HFFc6 (cell line): ENCODE measurements at places on chromosomes 6 and 20. TPM values are rescaled to one million over a fixed set of nuclear protein-coding genes. Genes with fewer than 3 reads are reported as not detected.
A peak's percentile ranks its signal among the peaks of the same experiment; 100 is the strongest.

DNA sequence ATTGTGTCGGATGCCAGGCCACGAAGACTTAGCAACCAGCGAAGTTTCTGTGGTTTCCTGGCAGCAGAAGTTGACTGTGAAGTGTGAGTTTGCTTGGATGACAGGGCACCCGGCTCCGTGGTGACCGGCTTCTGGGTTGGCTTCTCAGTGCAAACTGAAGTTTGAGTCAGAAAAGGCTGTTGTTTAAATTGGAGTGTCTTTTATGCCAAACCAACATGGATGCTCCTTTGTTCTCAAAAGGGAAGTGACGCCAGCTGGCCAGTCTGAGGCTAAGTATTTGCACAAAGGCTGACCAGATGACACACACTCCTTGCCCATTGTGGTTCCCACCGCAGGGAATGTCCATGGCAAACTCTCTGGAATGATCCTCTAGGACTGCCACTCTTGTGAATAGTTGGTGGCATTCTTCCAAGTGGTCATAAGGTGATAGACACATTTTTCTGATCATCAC, 164.8 kb upstream of the QKI start:
- DNase-seq = no peak

GRCh38 chr6:144809120-144809519, 524.0 kb downstream of the UTRN start:
- DNase-seq = peak; percentile 59

DNA sequence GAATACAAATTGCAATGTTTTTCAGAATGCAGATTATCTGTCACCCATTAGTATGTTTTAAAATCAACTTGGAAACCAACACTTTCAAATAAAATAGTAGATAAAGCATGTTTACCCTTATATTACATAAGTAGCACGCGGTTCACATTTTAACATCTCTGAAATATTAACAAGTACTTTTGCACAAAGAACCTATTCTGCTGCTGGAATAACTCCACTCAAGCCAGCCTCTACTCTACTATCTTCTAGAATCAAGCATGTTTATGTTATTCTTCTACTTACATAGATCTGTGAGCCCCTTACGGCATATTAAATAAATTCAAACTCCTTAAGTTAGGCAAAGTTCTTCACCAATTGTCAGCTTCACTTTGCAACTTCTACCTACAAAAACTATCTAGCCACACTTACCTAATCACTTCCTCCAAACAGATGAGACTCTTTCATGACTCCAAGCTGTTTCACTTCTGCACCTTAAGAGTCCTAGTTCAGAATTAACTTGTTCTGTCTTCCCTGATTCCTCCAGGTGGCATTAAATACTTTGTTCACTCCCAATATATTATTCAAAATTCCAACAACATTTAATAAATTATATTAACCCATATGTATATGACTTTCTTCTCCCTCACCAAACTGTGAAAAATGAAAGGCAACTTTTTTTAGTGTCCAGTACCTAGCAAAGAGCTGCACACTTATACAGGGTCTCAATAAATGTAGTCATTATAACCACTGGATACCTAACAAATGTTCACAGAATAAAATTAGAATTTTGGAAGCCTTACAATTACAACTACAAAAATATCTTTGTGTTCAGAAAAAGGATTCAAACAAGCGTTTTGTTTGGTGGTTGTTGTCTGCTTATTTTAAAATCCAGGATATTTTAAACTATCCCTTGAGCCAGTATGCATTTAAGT, 12.1 kb downstream of the CEP85L start:
- DNase-seq = no peak

DNA sequence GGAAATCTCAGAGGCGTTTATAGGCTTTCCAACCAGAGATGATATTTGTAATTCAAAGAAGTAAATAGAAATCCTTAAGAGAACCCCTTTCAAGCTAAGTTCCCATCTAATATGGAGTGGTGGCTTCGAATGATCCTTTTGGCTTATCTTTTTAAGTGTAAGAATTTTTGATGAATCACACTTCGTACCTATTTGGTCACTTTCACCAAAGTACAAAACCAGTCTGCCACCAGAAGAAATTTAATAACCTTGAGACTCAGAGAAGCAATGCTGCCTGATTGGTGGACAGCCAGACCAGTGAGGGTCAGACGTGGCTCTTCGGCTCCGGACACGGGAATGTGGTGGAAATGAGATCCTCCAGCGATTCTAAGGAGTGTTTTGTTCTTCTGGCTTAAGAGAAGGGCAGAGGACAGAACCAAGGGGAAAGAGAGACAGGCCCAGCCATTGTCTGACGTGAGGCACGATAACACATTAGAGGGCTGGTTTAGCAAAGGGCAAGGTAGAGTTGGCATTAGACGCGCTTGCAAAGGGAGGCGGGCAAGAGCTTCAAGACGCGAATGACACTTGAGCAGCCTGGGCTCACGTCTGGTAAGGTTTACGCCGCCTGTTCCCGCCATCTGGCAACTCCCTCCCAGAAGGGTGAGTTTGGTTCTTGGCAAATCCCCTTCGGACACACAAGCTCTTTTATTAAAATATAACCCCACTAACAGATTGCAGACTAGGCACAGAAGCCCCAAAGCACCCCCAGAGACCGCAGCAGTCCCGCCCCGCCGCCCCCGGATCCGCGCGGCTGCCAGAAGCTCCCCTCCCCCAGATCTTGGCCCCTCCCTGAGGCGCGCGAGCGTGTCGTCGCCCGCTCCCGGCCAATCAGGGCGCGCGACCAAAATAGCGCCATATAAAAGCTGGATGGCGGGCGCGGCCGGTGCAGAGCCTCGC, 50.0 kb upstream of the EZR start:
- no peak for DNase-seq

DNA sequence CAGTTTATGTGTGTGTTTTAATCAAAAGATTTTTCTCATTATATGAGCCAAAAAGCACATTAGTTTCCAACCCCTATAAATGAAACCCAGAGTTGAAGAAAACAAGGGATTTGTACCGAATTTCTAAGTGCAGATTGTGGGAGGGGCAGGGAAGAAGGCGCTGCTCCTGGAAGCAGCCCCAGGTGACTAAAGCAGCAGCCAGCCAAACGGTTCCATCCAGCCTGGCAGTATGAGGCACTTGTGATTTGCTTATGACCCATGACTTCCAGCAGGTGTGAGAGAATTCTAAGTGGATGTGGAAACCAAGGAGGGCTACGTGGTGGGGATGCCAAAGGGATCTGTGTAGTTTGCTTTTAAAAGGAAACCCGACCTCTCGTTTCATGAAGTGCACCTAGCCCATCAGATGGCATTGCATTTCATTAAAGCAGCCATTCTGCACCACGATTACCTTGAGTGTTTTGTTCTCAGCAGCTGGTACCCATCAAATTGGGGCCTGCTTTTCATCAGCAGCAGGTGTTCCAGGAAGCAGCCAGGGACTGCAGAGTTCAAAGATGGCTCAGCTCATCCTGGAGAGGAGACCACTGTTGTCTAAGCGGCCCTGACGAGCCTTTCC, 79.1 kb downstream of the DTD1 start:
- no peak for DNase-seq

Gene MYLK2
- total RNA-seq = 0.12 TPM in 2 of 3 replicates, not detected in the other
